ENCODE measurements at places on chromosomes 12 and 14.

DNA sequence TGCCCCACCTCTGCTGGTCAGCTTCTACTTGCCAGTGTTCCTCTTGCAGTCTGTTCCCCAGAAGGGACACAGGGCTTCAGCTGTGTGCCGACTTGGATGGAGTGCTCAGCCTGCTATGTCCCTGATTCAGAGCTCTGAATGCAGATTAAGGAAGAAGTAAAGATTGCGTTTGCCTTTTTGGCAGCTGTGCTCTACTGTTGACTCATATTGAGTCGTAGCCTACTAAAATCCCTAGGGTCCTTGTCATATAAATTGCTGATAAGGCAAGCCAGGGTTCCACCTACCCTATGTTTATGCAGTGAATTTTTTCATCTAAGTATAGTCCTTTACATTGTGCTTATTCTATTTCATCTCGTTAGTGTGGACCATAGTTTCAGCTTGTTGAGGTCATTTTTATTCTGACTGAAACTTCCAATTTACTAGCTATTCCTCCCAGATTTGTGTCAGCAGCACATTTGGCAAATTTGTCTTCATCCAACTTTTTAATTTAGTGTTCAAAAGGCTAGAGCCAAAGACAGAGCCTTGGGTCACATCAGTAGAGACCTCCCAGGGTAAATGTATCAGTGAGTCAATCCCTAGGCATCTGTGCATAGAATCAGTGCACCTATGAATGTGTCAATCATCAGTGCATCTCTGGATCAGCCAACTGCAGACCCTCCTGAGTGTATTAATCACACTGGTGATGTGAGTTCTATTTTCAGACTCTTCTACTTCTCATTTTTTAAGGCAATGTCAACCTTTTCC, 31.9 kb downstream of the CACNA1C start:
- peak; percentile 81 for DNase-seq

- DNase-seq = no peak
Observed at GRCh38 chr12:81596558-81596957, 162.6 kb downstream of the PPFIA2 start.

DNA sequence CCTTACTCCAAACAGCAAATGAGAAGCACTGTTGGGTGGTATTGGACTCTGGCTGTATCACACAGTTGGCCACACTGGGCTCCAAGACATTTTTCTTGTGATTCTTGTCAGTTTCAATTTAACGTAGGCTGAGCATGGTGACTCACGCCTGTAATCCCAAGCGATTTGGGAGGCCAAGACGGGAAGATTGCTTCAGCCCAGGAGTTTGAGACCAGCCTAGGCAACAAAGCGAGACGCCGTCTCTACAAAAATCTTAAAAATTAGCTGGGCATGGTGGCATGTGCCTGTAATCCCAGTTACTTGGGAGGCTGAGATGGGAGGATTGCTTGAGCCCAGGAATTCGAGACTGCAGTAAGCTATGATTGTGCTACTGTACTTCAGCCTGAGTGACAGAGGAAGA, 35.3 kb upstream of the PLEKHD1 start:
- no peak for DNase-seq

DNA sequence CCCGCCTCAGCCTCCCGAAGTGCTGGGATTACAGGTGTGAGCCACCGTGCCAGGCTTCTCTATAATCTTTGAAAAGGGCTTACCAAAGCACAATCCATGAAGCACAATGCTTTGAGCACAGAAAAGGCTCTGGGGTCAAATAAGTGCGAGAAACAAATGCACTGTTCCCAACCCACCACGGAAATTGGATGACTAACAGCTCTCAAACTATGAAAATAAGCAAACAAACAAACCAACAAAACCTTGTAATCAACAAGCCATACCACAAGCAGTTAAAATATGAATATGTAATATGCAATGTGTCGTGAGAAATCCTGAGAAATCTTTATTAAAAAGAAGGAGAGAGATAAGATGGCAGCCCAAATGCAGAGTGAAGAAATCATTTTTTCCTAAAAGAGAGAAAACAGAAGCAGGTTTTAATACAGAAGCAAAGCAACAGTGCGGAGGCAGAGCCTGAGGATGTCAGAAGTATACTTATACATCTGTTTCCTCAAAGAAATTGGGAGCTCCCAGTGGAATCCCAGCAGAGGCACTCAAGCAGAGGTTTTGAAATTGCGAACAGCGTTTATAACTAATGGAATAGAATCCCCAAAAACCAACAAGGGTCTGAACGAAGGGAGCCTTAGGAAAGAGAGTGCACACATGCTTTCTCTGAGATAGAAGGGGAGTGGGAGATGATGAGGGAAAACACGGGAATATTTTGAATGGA, 17.1 kb downstream of the SMCO2 start:
- DNase-seq = no peak

DNA sequence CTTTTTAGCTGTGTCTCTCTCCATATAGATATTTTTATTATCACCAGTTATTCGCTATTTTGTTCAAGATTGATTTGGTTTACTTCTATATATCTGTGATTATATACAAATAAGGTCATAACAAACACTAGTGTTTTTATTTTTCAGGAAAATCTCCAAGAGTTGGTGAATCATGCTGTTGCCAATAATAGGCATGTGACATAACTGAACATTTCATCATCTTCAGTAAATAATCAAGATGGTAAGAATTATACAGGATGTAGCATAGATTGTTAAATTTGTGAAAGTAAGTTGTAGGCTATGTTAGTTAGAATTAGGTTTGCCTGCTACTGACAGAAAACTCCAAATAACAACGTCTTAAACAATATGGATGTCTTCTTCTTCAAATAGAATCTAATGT, 240.9 kb upstream of the PDE3A start:
- DNase-seq = no peak

DNA sequence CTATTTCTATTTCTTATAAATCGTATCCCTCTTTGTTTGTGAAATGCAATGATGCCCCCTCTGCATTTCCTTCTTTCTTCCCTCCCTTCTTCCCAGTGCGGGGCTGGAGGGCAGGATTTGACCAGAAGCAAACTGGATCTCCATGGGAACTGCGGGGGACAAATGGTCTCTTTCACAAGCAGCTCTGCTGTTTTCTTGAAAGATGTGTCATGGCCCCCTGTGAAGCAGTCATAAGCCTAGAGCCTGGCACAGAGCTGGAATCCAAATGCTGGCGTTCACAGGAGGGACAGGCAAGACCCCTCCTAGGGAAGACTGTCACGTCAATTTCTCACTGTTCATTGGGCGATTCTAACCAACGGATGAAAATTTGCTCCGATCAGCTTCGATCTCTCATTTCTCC, 203.5 kb upstream of the NOS1 start:
- DNase-seq = peak; percentile 3

DNA sequence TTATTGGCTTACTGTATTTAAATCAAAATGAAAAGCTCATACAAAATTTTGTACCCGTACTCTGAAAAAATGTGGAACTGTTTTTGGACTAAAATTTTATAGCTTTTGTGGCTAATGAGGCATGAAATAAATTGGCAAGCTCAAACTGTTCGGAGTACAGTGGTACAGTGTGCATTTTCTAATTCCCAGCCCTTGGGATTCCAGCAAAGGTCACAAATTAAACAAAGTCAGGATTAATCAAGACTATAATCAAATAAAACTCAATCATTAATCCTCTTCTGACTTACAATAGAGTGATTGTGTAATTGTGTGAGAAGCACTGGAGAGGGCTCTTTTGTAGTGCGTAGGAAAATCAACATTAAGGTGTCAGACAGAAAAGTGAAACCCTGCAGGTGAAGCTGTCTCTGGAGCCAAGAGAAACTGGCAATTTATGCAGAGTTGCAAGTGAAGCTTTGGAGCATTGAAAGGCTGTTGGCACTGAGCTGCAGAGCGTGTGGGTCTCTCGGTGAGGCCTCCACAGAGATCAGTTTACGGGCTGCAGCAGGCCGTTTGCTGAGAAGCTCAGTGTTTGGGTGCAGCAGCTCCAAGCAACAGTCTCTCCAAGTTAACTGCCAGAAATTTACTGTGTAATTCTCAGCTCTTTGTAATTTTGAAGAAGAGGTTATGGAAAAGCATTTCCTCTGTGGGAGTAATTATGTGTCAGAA, 275.9 kb downstream of the FBXL14 start:
- DNase-seq = peak; percentile 53

DNA sequence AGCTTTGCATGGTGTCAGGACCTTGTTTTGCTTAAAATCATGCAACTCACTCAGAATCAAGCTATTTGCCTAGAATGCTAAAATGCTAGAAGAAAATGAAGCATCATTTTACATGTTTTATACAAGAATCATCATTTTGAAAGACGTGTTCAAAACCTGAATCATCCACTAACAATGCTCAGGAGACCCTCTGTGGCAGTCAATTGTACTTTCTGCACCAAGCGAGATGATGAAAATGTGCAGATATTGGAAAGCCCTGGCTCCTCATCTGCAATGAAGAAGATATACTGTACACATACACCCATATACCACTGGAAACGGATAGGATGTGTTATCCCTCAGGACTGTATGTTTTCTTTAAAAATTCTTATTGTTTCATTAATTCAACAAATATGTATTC, 92.7 kb downstream of the DYRK2 start:
- no peak for DNase-seq

GRCh38 chr12:14880890-14881453, 4.7 kb downstream of the MGP start:
- no peak for DNase-seq

DNA sequence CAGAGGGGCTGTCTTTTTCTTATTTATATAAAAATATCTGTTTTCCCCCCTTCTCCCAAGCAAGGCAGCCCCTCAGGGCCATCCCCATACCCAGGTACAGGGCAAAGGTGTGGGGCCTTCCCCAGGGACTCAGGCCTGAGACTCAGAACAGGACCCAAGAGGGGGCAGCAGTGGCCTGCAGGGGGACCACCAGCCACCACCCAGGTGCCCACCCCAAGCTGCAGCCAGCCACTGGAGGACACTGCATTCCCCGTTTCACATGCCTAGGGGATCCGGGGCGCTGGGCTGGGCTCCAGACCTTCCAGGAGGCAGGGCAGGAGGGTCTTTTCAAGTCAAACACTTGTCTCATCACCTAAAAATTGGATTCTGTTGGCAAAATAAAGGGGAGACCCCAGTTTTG, 83.3 kb downstream of the SCARB1 start:
- DNase-seq = no peak

DNA sequence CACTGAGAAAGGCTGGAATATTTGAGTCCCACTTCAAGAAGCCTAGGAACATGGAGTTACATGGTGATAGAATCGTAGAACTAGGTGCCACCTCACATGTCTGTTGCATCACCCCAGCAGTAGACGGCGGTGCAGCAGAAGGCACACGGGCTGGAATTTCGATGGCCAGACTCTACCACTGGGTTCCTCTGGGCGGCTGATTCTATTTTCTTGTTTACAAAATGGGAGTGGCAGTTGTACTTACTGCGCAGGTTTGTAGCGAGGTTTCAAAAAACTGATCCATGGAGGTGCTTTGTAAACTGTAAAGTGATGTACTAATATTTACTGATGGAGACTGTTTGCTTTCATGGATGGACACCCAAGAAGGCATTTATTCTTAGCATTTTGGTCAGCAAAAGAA, 45.7 kb downstream of the WDR20 start:
- DNase-seq = no peak

GRCh38 chr14:53217316-53217994, 64.3 kb upstream of the DDHD1 start:
- DNase-seq = peak; percentile 18

- no peak for DNase-seq
Observed at GRCh38 chr14:26395726-26396125, 202.1 kb downstream of the NOVA1 start.

GRCh38 chr14:88552876-88553275, 1.9 kb downstream of the PTPN21 start:
- no peak for DNase-seq

DNA sequence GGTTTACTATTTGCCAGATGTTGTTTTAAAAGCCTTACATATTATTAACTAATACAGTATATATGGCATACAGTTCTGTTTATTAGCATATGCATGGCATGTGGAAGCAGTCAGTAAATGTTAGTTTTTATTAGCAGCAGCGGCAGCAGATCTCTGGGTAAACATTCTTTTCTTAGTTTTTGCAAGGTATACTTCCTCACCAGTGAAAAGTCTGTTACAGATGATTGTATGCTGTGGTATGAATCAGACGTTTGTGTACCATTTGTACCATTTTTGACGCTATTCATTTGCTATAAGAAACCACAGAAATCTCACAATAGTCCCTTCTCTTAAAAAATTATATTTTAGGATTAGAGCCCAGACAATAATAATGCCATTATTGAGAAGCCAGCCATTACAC, 17.8 kb downstream of the STK38L start:
- no peak for DNase-seq

Data from stromal cell of bone marrow (primary cell).